ENCODE measurements at places on chromosomes 1 and 21. TPM values are rescaled to one million over a fixed set of nuclear protein-coding genes. Genes with fewer than 3 reads are reported as not detected.

DNA sequence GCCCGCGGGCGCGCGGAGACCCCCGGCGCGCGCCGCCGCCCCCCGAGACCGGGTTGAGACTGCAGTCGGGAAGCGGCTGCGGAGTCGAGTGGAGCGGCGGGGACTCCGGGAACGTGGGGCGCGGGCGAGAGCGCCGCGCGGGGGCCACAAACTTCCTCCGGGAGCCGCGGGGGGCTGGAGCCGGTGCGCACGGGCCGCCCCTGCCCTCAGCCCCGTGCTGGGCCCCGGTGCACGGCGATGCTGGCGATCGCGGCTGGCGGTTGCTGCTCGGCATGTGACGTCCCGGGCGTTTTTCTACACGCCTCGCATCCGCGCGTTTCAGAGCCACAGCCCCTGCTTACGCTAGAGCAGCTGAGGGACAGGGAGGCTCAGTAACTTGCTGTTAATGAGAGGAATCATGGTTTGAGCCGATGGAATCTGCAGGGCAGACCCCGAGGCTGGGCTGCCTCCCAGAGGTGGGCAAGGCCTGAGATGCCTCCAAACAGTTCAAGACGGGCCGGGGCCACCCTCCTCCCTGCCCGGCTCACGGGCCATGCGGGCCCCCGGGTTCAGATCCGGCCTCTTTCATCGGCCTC lies 520 bp downstream of the TMEM201 start:
- DNase-seq: no peak

- DNase-seq: no peak
These were observed 251 bp downstream of the GPA33 start for GRCh38 chr1:167089939-167090313.

Gene CADM3
- 0.13 TPM for total RNA-seq

Gene RGL1
- 12.3 TPM for total RNA-seq

Gene RABIF
- total RNA-seq: 10.4 TPM

GRCh38 chr1:5338466-5338865 lies 653.8 kb downstream of the NPHP4 start:
- DNase-seq: no peak

- no peak for DNase-seq
These were observed 138.7 kb downstream of the MIS18A start for GRCh38 chr21:32140151-32140550.

Gene NBPF14
- 19.6 TPM for total RNA-seq

GRCh38 chr1:83761167-83762038 lies 237.5 kb downstream of the TTLL7 start:
- no peak for DNase-seq

DNA sequence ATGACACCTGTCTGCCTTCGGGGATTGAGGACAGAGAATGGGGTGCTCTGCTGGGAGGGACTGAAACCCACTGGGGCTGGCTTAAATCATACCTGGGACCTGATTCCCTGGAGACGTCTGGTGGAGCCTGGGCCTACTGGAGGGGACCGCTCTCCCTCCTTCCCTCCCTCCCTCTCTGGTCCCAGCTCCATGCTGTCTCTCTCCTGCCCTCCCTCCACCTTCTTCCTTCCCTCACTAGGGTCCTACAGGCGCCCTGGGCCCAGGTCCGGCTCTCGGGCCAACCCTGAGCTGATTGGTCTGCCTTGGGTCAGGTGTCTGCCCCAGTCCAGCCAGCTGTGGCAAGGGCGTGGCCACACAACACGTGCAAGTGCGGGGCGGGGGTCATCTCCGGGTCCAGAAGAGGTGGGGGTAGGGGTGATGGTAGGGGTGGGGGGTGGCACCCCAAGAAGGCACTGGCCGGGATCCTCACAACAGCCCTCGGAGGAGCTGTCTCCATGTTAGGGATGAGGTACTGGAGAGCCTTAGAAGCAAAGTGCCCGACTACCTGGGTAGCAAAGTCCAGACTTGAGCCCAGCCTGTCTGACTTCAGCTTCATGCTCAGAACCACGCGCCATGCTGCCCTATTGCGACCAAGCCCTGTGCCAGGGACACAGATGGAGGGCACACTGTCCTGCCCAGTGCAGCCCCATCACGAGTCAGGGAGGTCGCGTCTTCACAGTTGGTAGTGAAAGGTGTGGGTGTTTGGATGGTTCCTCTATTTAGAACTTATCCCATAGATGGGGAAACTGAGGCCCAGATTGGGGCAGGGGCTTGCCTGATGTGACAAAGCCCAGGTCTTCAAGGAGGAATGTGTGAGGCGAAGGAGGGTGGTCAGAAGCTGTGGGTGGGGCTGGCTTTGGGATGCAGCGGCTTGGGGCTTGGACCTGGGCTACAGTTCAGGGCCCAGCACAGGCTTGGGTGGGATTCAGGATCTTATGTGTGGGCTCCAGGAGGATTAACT lies 574.1 kb downstream of the PTPRU start:
- DNase-seq: no peak

Gene METTL18
- total RNA-seq: 5.2 TPM

Gene HAO2
- not detected for total RNA-seq

DNA sequence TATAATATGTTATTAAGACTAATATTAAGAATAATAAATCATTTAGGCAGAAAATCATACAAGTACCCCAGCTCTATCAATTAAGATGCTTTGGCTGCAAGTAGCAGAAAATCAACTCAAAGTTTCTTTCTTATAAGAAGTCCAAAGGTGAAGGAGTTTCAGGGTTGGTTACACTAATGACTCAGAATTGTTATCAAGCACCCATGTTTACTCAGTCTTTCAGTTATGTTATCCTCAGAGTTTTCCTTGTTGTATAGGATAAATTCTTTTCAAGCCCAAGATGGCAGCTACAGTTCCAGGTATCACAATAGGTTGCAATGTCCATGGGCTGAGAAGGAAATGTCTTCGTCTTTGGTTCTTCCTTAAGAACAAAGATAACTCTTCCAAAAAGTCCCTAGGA lies 163.6 kb downstream of the TNFSF18 start:
- DNase-seq: no peak

GRCh38 chr1:184527402-184527801 lies 140.6 kb downstream of the C1orf21 start:
- no peak for DNase-seq

GRCh38 chr1:54190526-54190925 lies 9.3 kb downstream of the CYB5RL start:
- no peak for DNase-seq

GRCh38 chr1:74766579-74766978 lies 33.6 kb downstream of the TYW3 start:
- no peak for DNase-seq

GRCh38 chr1:155136748-155137147 lies 1.1 kb downstream of the SLC50A1 start:
- DNase-seq: no peak

GRCh38 chr21:41620982-41621381 lies 113.0 kb upstream of the TMPRSS2 start:
- DNase-seq: no peak

- DNase-seq: no peak
These were observed 78.3 kb downstream of the PGM1 start for GRCh38 chr1:63671514-63671913.

GRCh38 chr1:186829686-186830587 lies 1.2 kb downstream of the PLA2G4A start:
- no peak for DNase-seq

Data from HFFc6 (cell line).